Fibroblast of skin of back (primary cell): ENCODE measurements at places on chromosomes 12 and 14.
A peak's percentile ranks its signal among the peaks of the same experiment; 100 is the strongest.

GRCh38 chr12:75571204-75571603 is 59.8 kb upstream of the KRR1 start:
- DNase-seq = no peak

GRCh38 chr14:61113561-61114225 is 132.6 kb downstream of the SLC38A6 start:
- DNase-seq = no peak

- no peak for DNase-seq
Observed at GRCh38 chr12:52813885-52814709, at the start of gene KRT4. TSS of gene KRT4 (minus strand) at chr12:52814116. CDS start at chr12:52814058, 58 bp downstream.

- peak; percentile 25 for DNase-seq
Observed at GRCh38 chr12:65200007-65200665, 30.8 kb downstream of the LEMD3 start.

- DNase-seq = peak; percentile 22
Observed at GRCh38 chr12:119649202-119649808, 18.6 kb upstream of the PRKAB1 start.

DNA sequence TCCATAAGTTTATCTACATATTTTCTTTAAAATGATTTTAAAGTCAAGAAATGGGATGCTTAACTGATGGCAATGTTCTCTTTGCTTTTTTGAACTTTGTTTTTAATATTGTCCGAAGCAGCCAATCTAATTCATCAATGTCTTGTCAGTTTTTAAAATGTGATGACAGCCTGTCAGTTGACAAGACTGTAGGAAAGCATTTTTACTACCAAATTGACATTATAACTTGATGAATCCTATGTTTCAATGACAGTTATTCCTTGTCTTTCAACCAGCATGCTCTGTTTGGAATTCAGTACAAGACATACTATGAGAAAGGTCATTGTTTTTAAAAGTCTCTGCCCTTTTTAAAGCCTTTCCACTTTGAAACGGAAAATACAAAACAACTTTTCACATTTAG is 1073.2 kb downstream of the TMTC2 start:
- DNase-seq = no peak

DNA sequence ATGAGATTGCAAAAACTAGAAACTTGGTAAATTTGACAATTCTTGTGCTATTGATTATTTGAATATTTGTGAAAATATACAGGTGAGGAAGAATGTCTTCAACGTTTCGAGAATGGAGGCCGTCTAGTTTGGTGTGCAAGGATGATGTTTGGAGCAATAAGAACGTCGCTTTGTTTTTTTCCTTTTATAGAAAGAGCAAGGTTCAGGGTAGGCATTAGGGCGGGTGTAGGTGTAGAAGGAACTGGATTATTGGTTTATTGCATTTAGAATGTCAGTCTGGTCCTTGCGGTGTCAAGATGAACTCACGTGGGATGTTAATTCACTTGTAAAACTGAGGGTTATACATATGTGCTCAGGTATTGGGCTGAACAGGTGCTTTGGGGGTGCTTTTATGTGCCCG is 1.1 kb downstream of the RPS26 start:
- no peak for DNase-seq

DNA sequence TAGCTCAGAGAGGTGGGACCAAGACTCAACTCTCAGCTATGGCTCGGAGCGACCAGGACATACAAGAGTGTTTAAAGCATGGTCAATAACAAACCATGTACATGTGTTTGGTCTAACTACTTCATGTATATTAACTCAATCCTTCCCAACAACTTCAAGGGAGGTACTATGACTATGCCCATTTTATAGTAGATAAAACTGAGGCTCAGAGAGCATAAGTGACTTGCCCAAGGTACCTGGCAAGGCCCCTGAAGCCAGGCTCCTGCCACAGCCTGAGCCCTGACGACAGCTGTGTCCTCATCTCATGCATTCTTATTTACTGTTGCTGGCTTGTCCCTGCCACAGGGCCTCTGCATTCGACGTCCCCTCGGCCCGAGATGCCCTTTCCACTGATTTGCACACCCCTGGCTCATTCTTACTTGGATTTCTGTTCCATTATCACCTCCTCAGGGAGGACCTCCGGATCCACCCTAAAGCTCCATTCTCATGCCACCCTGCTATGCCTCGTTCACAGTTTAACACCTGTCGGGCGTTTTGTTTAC is 2.6 kb downstream of the TESC start:
- DNase-seq = no peak

DNA sequence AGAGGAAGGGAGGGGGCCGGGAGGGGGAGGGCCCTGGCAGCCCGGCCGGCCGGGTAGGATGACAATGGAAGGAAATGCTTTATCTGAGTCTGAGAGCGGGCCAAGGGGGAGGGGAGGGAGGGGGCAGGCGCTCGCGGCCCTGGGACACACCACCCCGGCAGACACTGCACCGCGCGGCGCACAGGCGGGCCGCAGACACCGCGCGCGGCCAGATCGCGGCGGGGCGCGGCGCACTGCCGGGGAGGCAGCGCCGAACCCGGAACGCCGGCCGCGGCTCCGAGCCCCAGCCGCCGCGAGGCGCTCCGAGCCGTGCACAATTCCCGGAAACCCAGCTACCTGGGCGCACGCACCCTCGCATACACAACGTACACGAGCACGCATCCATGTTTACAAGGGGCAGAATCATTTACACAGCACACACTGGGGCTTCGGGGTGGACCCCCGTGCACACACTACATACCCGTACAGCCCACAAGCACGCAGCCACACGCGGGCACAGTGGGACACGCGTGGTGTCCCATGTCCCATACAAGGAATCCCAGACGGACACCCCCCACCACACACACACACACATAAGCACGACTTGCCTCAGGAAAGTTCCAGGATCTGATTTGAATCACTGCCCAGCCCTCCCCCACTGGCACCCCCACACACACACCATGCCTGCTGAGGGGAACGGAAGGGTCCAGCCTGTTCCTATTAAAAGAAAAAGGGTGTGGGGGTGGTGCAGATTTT is at the start of gene HDAC7:
Gene HDAC7 (minus strand): TSS at position 8 of the 735 bp plus-strand sequence. CDS start 118 bp downstream, outside the sequence.
- peak; percentile 92 for DNase-seq

DNA sequence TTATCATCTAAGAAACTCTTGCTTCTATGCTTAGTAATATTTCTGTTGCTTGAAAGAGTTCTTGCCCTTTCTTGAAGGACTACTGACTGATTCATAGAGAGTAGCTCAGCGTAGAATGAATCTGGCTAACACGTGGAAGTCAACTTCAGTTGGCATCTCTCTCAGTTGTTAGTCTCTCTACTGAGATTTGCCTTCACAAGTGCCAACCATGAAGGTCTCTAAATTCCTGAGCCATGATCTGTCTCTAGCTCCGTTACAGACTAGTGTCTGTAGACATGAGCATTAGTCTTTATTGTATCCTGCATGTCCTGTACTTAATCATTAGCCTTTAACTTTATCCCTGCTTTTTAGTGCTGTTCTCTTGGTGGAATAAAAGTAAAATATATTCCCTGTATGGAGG is 19.1 kb upstream of the ALX1 start:
- no peak for DNase-seq

DNA sequence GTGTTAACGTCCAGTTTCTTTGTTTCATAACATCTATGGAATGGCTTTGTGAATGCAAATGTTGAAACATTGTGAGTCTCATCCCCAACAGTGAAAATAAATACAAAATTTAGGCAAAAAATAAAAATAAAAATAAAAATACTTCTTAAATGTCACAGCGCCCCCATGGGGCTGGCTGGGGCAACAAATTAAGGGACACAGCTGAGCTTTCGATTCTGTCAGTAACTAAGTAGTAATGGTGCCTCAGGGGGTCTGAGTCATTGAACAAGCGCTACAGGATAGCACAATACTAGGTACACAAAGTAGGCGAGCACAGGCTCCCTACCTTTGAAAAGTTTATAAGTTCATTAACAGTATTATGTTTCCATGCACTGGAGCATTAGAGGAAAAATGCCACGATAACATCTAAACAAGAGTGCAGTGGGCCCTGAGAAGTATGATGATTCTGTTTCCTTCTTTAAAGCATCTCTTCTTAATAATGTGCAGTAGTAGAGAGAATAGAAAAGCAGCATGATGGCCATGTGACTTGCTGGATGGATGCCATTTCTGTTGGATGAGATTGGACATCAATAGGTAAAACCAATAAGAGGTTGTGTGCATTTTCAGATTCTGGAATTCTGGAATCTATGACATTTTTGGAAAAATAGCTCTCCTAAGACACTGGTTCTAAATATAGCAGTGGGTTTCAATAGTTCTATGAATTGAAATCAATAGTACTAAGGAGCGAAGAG is 667.2 kb downstream of the DIO2 start:
- DNase-seq = peak; percentile 42

GRCh38 chr12:109988903-109989302 is 7.3 kb downstream of the GIT2 start:
- DNase-seq = no peak

- peak; percentile 100 for DNase-seq
Observed at GRCh38 chr14:31263485-31264133, 56.0 kb upstream of the HECTD1 start.

GRCh38 chr12:34286483-34286882 is 264.2 kb downstream of the ALG10 start:
- no peak for DNase-seq

- DNase-seq = no peak
Observed at GRCh38 chr14:95838862-95839261, 37.8 kb upstream of the TUNAR start.

DNA sequence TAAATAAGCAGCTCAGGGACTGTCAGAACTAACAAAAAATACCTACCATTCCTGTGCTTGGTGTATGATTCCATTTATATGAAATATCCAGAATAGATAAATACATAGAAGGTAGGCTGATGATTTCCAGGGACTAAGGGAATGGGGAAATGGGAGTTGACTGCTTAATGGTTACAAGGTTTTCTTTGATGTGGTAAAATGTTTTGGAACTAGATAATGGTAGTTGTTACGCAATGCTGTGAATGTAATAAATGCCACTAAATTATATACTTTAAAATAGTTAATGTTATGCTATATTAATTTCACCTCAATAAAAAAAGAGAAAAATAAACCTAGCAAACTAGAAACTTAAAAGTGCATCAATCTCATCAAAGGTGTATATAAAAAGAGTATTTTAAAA is 41.1 kb downstream of the CEP83 start:
- DNase-seq = no peak

- peak; percentile 6 for DNase-seq
Observed at GRCh38 chr14:90883782-90884181, 67.6 kb upstream of the TTC7B start.

- DNase-seq = no peak
Observed at GRCh38 chr12:39402922-39403321, 40.0 kb downstream of the KIF21A start.

- DNase-seq = peak; percentile 38
Observed at GRCh38 chr12:127170226-127171180, 1096.5 kb upstream of the TMEM132C start.

DNA sequence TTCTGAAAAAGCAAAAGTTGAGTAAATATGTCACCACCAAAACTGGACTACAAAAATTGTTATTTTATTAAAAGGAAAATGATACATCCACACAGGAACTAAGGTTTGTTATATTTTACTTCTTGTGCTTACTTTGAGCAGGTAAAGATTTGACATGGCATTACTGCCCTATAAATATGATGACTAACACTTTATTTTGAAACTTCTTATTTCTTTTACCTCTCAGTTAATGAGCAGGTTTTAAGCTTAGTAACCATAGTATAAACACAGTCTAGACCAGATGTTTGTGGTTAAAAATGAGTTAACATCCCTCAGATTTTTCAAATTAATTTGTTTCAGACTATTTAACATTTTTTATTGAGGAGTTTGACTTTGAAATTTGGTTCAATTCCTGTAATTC is 862.5 kb upstream of the USP15 start:
- DNase-seq = no peak

DNA sequence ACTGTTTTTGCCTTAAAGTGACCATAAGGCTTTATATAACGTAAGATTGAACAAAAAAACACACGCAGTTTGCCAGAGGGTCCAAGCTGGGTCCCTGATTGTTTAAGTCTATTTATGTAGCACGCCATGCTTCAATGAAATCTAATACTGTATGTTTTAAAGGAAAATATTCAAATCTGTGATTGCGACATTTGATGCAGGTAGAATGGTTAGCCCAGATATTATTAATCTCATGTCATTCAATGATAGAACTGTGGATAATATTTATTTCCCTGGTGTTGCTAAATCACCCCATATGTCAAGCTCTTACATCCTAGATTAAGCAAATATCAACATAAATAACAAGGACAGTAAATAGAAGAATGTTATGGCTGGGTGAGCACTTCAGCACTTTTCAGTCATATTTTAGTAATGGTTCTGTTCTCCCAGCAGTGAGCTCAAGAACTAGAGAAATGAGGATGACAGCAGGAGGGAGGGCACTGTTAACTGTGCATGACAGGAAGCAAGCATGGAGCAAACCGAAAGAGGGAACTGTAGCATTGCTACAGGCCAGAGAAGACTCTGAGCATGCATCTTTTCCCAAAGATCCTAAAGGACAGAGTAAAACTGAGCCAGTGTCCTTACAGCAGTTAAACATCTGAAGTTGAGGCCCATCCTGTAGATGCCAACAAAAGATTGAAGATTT is 465.7 kb upstream of the MGAT4C start:
- DNase-seq = no peak

GRCh38 chr14:57153286-57153685 is 115.4 kb downstream of the EXOC5 start:
- no peak for DNase-seq

DNA sequence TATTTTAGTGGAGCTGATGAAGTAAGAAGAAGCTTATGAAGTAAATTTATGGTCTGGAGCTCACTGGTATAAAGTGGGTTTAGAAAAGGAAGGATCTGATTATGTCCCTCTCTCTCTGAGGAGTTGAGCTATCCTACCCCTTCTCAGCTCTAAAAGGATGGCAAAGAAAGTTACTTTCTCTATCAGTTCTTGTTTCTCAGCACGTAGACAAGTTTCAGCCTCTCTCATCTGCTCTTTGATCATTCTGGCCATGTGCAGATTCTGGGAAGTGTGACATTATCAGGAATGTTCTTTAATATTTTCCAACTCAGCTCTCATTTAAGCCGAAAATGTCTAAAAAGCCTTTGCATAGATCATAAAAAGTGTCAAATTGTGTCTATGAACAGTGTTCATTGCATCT is 5.8 kb upstream of the EGLN3 start:
- no peak for DNase-seq

- no peak for DNase-seq
Observed at GRCh38 chr14:96064866-96065265, 25.7 kb downstream of the C14orf132 start.

- DNase-seq = no peak
Observed at GRCh38 chr12:75714462-75715322, 203.3 kb upstream of the KRR1 start.

DNA sequence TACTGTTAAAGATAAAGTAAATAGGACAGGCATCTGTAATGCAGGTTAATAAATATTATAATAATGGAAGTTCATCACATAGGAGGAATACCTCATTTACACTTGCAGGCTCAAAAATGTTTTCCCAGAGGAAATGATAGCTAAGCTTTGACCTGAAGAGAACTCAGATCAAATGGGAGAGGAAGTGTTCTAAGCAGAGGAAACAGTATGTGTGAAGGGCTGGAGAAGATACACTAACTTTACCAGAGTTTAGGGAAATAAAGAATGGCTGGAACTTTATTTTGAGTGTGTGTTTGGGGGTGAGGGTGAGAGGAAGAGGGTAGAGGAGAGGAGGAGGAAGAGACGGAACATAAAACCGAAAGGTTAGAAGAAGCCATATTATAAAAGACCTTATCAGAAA is 34.0 kb upstream of the AP4S1 start:
- no peak for DNase-seq
